ENCODE measurements at places on chromosomes 12 and 14. TPM values are rescaled to one million over a fixed set of nuclear protein-coding genes. Genes with fewer than 3 reads are reported as not detected.
A peak's percentile ranks its signal among the peaks of the same experiment; 100 is the strongest.

GRCh38 chr12:27464220-27464554, 17.7 kb downstream of the SMCO2 start:
- peak; percentile 81 for DNase-seq

GRCh38 chr14:52333108-52333507, 19.0 kb downstream of the PTGER2 start:
- DNase-seq = no peak

The FBXO34 gene
- total RNA-seq = 24.5 TPM

DNA sequence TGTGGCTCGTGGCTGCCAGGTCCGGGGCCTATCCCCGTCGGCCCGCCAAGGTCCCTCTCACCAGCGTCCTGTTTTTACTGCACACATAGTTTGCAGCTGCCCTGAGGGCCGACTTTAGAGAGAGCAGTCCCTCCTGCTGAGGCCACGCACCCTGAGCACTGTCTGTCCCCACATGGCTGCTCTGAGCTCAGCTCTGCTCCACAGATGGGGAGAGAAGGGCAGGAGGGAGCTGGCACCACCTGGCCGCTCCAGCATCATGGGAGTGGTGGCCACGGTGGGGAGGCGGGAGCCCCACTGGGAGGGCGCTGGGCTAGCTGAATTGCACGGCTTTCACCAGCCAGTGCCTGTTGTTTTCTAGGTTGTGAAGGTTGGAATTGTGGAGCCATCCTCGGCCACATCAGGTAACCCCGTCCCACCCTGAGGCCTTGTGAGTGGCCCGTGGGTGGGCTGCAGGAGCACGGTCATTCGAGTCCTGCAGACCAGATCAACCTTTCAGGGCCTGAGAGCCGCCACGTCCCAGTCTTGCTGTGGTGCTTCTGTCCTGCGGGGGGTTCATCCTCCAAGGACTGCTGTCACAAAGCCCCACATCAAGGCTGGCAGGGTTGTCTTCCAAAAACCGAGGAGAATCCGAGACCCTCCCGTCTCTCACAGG, 7.4 kb upstream of the TEX22 start:
- no peak for DNase-seq

- DNase-seq = peak; percentile 77
These were observed 25.8 kb upstream of the TMCC3 start for GRCh38 chr12:94676031-94676641.

- DNase-seq = no peak
These were observed 409.8 kb downstream of the DAD1 start for GRCh38 chr14:22179190-22179589.

The CATSPERB gene
- 2.4 TPM for total RNA-seq

The TMEM30B gene
- 0.30 TPM for total RNA-seq

GRCh38 chr12:12845794-12846243, 32.7 kb downstream of the DDX47 start:
- DNase-seq = no peak
